T-cell (primary cell): ENCODE measurements at places on chromosomes 16 and 17.

- DNase-seq: no peak
These were observed 90.2 kb downstream of the VPS53 start for GRCh38 chr17:624341-624860.

DNA sequence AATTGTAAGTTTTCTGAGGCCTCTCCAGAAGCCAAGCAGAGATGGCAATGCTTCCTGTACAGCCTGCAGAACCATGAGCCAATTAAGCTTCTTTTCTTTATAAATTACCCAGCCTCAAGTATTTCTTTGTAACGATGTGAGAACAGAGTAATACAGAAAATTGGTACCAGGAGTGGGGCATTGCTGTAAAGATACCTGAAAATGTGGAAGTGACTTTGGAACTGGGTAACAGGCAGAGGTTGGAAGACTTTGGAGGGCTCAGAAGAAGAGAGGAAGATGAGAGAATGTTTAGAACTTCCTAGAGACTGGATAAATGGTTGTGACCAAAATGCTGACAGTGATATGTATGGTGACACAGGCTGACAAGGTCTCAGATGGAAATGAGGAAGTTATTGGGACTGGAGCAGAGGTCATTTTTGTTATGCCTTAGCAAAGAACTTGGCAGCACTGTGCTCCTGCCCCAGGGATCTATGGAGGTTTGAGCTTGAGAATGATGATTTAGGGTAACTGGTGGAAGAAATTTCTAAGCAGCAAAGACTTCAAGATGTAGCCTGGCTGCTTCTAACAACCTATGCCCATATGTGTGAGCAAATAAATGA lies 23.1 kb downstream of the PRDM7 start:
- no peak for DNase-seq

DNA sequence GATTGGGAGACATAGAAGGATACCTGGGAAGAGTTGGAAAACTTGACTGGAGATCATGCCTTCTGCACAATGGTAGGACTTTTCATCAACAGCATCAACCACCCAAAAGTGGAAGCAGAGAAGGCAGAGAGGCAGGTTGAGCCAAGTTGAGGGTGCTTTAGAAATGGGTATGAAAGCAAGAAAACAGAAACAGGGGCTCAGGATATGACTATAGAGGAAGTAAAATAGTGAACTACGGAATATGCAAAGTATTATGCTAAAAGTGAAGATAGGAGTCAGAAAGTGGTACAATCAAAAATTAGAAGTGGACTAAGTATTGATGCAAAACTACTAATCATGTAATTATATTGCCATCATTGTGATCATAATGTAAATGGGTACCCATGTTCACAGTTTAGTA lies 16.1 kb upstream of the ARHGAP44 start:
- no peak for DNase-seq

DNA sequence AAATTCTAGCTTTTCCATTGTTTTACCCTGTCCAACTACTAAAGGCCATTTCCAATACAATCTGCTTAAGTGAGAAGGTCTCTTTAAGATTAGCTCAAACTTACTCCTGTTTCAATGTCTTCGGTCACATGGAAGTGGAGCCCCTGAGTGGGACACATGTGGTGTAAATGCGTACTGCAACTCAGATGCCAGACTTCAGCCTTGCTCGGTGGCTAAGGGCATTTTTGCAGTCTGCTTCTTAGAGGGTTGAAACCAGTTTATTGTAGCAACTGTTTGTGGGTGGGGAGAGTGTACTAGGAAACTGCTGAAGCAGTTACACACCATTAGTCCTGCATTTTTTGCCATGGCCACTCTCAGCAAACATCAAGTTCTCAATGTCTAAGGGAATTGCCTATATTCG lies 140.6 kb downstream of the PARN start:
- no peak for DNase-seq

GRCh38 chr16:84239909-84240308 lies at the start of gene KCNG4:
Gene KCNG4 (minus strand): TSS chr16:84240012. CDS start chr16:84237485, 2,527 bp downstream.
- no peak for DNase-seq

- DNase-seq: no peak
These were observed 13.2 kb downstream of the TERF2IP start for GRCh38 chr16:75660726-75661302.

DNA sequence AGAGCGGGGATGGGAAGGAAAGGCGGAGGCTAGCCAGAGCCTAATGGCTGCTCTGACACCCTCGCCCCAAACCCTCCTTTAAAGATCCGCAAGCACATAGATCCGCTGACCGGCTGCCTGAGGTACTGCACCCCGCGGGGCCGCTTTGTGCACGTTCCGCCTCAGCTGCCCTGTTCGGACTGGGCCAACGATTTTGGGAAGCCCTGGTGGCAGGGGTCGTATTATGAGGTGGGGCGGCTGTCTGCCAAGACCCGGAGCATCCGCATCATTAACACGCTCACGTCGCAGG lies 663 bp downstream of the CYB5D1 start:
- no peak for DNase-seq

DNA sequence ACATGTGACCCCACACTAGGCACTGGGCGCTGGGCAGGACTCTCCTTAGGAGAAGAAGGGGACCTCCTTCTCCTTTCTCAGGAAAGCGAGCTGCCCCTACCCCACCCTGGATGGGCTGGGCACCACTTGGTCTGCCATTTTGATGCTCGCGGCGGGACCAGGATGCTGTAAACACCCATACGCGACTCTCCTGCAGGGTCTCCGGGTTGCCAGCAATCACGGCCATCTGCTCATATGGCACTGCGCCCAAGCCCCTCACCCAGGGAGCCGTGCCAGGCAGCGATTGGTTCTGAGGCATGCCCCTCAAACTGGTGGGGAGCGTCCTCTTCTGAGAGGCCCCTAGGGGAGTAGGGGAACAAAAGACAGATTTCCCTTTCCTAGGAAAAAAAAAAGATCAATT lies 99.0 kb downstream of the C16orf78 start:
- DNase-seq: no peak

DNA sequence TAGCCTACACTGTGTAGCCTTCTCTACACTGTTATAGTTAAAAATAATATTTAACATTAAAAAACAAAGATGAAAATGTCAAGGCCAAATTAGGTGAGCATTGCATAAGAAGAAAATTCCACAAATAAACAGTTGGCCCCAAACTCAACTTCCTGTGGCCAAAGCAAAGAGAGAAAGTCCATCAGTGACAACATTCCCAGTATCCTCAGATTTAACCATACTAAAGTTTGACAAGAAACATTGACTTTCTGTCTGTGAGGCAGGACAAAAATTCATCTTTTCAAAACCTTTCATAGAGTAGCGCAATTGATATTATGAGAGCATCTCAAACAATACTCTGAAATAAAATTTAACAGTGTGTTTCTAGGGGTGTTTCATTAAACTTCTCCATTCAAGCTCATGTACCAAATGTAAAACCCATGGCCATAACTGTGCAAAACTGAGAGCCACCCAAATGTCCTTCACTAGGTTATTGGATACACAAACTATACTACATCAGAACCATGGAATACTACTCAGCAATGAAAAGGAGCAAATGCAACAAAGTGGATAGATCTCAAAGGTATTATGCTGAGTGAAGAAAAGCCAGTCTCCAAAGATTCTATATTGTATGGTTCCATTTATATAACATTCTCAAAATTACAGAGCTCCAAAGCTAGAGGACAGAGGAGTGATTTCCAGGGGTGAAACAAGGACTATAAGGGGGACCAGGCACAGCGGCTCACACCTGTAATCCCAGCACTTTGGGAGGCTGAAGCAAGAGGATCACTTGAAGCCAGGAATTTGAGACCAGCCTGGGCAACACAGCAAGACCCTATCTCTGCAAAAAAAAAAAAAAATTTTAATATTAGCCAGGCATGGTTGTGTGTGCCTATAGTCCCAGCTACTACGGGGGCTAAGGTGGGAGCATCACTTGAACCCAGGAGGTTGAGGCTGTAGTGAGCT lies 38.7 kb downstream of the TMEM114 start:
- DNase-seq: no peak

DNA sequence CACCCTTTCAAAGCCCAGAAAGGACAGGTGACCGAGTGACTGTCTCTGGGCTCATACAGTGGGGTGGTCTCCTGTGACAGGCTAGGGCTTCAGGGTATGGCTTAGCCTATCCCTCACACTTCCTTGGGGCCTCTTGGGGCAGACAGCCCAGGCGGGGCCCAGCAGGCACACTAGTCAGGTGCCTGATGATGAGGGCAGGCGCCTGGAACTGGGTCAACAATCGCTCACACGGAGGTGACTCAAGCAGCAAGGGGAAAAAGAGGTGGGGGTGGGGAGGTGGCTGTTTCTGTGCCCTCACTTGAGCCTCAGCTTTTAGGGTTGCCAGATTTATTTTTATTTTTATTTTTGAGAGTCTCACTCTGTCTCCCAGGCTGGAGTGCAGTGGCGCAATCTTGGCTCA lies 6.4 kb upstream of the GRN start:
- DNase-seq: no peak

- no peak for DNase-seq
These were observed 128.1 kb downstream of the SALL1 start for GRCh38 chr16:51022955-51023354.

GRCh38 chr17:55648086-55648485 lies 74.6 kb downstream of the TMEM100 start:
- DNase-seq: no peak

- no peak for DNase-seq
These were observed 81.8 kb downstream of the PRKCB start for GRCh38 chr16:23917621-23918020.

- no peak for DNase-seq
These were observed 3.0 kb downstream of the SYNGR3 start for GRCh38 chr16:1992704-1993317.

- no peak for DNase-seq
These were observed 52.7 kb downstream of the CDRT4 start for GRCh38 chr17:15414532-15415306.

DNA sequence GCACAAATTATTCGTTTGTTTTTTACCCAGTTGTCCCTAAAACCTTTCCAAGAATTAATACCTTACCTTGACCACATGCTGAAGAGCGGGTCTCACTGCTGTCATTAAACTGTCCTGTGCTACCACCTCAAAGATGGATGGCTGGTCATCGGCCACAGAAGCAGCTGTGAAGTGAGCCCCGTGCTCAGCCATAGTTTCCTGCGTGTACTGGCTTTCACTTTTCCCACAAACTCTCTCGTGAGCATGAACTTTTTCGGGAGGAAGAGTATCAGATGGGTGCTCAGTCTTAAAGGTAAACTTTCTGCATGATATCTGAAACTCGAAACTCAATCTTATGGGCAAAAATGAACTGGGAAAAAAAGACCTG lies 558 bp downstream of the PEX12 start:
- no peak for DNase-seq

- no peak for DNase-seq
These were observed 11.7 kb downstream of the ATPAF2 start for GRCh38 chr17:18027280-18027679.

GRCh38 chr16:89050119-89050867 lies 43.4 kb upstream of the ACSF3 start:
- DNase-seq: no peak

GRCh38 chr16:84459533-84459894 lies 44.9 kb downstream of the MEAK7 start:
- no peak for DNase-seq

DNA sequence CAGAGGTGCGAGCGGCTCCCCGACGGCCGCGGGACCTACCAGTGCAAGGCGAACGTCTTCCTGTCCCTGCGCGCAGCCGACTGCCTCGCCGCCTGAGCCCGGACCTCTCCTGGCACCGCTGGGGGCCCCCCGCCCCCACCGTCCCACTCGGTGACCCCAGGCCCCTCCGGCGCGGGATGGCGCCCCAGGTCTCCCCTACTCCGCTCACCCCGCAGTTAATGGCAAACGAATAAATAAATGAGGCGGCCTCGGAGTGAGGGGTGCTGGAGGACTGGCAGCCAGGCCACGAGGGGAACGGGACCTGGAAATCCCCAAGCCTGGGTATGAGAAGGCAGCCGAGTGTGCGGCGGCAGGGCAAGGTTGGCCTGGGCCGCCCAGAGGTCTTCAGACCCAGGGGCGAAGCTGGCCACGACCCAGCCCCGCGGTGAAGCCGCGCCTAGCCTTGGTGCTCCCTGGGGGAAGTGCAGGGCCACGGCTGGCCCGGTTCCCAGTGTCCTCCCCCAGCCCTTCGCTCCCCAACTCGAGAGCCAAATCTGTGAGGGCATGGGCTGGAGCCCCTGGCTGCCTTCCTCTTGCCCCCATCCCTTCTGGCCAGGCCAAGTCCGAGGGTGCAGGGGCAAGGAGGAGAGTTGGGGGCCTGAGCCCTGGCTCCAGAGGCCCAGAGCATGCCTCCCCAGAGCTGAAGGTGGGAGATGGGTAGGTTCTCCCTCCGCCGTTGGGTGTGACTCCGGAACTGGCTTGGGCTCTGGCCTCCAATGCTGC lies 796 bp downstream of the NPB start:
- DNase-seq: no peak

GRCh38 chr17:57279432-57279831 lies 23.1 kb downstream of the MSI2 start:
- DNase-seq: no peak

DNA sequence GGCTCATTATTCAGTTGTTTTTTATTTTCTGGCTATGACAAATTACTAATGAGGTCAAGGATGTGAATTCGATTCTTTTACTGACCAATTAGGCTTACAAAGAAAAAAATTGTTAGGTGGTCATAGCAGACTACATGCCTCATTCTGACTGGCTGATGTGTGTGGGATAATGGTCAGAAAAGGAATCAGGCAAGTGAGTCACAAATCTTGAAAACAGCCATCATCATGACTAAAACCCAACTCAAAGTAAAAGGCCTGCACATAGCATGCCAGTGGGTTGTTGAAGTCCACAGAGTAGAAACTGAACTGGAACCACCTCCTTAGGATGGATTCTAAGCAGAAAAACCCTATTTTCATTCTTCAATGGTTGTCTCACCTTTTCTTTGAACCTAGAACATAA lies 8.6 kb downstream of the RPGRIP1L start:
- DNase-seq: no peak

- no peak for DNase-seq
These were observed 68.3 kb downstream of the SNX11 start for GRCh38 chr17:48175692-48176470.

DNA sequence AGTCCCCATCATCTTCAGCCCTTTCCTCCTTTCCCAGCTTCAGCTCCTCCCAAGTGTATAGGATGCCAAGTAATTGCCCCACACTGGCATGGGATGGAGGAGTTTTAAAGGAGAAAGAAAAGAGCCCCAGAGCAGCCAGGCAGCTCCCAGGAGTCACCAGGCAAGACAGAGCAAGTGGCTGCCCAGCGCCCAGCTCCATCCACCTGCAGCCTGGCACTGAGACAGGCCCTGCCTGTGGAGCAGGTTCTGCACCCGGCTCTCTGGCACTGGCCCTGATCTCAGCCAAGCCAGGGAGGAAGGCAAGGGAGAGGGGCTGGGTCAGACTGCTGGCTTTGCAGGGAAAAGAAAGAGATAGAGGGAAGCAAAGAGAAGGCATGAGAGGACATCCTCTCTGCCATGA lies 21.7 kb downstream of the FOXN1 start:
- DNase-seq: no peak
